ENCODE measurements at places on chromosomes 6 and 20.

DNA sequence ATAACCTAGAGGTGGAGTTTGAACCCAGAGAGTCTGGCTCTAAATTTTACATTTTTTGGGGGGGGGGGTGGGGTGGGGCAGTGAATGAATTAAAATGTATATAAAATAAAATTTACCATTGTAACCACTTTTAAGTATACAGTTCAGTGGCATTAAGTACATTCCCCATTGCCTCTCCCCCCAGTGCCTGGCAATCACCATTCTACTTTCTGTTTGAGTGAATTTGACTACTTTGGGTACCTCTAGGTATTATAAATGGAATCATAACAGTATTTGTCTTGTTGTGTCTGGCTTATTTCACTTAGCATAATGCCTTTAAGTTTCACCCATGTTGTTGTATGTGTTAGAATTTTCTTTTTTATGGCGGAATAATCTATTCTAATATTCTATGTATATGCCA, 2.7 kb downstream of the FAM110A start:
- no peak overlapping the region for H3K4me3 ChIP-seq
- no peaks in the 10 kb centered on the region for H3K36me3 ChIP-seq
- no peaks in the 10 kb centered on the region for H3K27me3 ChIP-seq
- H3K27ac ChIP-seq: no peak overlapping the region
- H3K4me1 ChIP-seq: peaks cover 19% of the 10 kb centered on the region
- DNase-seq: no peak

GRCh38 chr6:80454661-80455365, 348.3 kb downstream of the BCKDHB start:
- DNase-seq: no peak
- no peaks in the 10 kb centered on the region for H3K36me3 ChIP-seq

DNA sequence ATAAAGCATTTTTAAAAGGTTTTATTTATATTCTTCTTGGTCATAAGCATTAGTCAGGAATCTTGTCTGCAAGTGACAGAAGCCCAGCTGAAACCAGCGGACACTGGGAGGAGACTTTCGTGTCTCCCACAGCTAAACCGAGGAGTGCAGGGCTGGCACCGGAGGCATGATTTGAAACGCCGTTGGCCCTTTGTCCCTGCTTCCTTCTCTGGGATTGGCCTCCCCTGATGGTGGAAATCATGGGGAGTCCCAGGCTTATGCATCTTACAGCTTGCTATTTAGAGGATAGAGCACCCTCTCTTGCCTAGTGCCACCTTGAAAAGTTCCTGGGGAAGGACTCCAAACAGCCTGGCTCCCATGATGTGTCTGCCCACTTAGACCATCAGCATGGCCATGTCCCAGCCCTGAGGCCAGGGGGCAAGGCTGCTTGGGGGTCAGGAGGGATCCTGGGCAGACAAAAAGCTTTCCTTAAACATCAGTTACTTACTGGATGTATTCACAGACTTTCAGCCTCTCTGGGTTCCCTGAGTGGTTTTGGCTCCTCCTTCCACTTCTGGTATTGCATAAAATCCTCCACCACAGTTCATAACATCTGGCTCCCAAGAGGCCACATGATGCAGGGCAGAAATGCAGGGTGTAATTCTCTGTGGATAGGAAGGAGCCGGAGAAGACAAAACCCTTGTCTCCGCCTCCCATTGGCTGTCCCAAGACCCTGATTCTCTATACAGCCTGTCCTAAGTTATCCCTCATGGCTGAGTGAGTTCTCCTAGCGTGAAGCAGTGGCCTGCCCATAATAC, 49.3 kb upstream of the INSM1 start:
- no peaks in the 10 kb centered on the region for H3K4me1 ChIP-seq
- H3K4me3 ChIP-seq: no peak overlapping the region
- H3K27ac ChIP-seq: no peak overlapping the region

GRCh38 chr6:154329350-154330170, 27.0 kb downstream of the IPCEF1 start:
- H3K36me3 ChIP-seq: no peaks in the 10 kb centered on the region
- no peak for DNase-seq
- H3K27me3 ChIP-seq: no peaks in the 10 kb centered on the region
- H3K27ac ChIP-seq: peak overlapping the region; percentile 31
- H3K4me1 ChIP-seq: peaks cover 4% of the 10 kb centered on the region

DNA sequence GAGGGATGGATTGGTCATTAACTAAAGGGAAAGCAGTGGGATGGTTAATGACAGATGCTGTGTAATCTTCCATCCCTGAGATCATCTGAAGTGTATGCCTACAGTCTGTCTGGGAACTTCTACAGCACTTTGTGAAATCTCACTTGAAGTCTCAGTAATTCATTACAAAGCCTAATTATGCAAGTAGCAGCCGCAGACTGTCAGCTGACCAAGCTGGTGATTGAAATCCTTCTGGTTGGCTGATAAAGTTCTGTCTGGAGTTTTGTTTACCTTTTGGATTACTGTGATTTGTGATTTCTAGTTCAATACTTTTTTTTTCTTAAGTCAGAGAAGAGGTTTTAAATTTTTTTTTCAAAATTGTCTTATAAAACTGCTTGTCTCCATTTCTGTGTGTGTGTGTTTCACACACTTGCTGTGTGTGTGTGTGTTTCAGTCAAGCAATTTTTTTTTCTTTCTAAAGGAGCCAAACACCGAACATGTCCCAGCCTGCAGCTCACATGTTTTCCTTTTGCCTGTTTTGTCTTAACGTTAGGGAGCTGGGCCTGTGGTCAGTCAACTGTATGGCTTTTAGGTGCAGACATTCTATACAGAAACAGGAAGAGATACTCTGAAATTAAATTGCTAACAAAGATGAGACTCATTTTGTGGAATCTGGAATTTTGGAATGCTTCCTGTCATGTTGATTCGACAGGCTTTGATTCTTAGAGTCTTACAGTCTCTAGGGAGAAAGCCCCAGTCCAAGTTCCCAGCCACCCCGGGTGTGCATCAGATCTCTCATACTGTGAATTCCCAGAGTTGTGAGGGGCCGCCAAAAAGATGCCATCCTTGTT, 28.5 kb upstream of the ADGRF4 start:
- no peak for DNase-seq
- H3K27ac ChIP-seq: no peak overlapping the region
- no peak overlapping the region for H3K4me3 ChIP-seq

DNA sequence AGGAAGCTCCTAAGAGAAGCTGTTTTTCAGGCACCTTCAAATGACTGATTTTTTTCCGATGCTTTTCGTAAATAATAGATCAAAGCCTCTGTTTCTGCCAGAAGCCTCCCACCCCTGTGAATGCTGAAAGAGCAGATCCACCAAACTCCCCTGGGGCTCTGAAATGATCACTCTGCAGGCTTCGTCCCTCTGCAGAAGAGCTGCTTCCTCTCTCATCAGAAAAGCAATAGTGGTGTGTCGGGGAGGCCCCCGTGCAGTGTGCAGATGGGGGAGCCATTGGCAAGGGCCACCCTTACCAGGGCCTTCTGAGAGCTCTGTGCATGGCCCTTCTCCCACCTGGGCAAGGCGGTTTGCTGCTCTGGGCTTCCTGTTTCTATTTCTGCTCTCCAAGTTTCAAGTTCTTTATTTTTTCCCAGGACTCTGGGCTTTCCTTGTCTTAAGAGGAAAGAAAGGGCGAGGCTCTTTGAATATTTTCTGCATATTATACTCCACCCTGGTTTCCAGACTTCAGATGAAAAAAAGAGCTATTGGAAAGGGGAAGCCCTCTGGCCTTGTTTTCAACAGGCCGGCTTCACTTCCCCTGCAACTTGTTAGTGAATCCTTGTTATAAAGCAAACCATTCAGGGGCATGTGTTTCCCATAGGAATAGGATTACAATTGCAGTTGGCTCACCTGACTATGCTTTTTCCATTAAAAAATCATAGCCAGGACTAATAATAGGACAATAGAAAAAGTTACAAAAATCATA, 155.2 kb downstream of the TTLL2 start:
- H3K4me1 ChIP-seq: peaks cover 11% of the 10 kb centered on the region
- no peaks in the 10 kb centered on the region for H3K27me3 ChIP-seq
- DNase-seq: no peak
- no peak overlapping the region for H3K27ac ChIP-seq
- H3K4me3 ChIP-seq: no peak overlapping the region

DNA sequence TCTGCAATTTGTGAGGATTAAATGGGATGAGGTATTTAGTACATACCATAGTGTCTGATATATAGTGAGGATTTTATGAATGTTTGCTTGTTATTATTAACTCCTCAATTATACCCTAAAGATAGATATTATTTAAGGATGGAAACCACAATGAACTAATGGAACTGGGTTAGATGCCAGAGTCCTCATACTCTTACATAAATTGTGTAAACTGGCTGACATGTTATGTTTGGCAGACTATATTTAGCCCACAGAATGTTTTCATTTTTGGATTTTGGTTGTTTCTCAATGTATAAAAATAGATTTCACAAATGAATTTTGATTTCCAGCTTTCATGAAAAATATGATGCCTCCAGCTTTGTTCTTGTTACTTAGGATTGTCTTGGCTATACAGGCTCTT, 37.6 kb downstream of the HTR1B start:
- H3K27ac ChIP-seq: no peak overlapping the region
- H3K4me1 ChIP-seq: no peaks in the 10 kb centered on the region
- H3K4me3 ChIP-seq: no peak overlapping the region
- no peak for DNase-seq

DNA sequence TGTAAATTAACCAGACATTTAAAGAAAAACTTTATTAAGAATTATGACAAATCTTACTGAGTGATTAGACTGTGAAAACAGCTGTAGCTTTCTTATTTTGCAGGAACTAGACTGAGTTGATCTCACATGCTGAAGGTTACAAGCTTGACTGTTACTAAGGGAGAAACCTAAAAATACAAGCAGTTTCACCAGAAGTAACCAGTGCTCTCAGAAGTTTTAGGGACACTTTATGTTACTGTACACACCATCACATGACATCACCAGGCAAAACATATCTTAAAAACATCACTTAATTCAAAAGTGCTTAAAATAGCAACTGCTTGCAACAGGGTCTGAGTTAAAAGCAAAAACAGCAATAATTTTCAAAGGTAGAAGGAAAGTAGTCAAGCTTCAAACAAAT, 5.4 kb downstream of the FBXO30 start:
- no peak for DNase-seq
- H3K4me1 ChIP-seq: peaks cover 17% of the 10 kb centered on the region
- H3K4me3 ChIP-seq: no peak overlapping the region

- no peaks in the 10 kb centered on the region for H3K36me3 ChIP-seq
- DNase-seq: no peak
- H3K27ac ChIP-seq: no peak overlapping the region
These were observed 396.4 kb downstream of the BCKDHB start for GRCh38 chr6:80502871-80503270.

GRCh38 chr6:16058929-16059345, 69.9 kb upstream of the MYLIP start:
- no peak overlapping the region for H3K4me3 ChIP-seq
- H3K27ac ChIP-seq: no peak overlapping the region
- no peaks in the 10 kb centered on the region for H3K27me3 ChIP-seq

GRCh38 chr20:12838261-12838866, 170.4 kb upstream of the SPTLC3 start:
- no peak for DNase-seq
- no peaks in the 10 kb centered on the region for H3K4me1 ChIP-seq
- no peak overlapping the region for H3K27ac ChIP-seq
- H3K36me3 ChIP-seq: no peaks in the 10 kb centered on the region
- H3K4me3 ChIP-seq: no peak overlapping the region

DNA sequence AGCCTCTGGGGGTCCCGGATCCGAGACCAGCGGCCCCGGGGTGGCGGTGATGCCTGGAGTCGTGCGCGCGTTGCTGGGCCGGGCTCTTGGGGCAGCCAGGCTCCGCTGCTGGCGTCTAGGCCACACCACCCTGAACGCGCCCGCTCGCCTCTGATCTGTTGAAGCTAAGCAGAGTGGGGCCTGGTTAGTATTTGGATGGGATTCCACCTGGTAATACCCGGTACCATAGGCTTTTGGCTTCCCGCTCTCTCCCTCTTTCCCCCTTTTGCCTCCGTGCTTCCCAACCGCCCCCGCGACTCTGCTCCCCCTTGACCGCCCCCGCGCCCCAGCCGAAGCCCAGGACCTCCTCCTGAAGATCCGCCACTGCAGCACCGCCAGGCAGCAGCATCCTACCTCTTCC, 1383.5 kb upstream of the DEFB115 start:
- no peak overlapping the region for H3K4me3 ChIP-seq

GRCh38 chr20:60725311-60725906, 526.7 kb upstream of the CDH4 start:
- H3K4me3 ChIP-seq: no peak overlapping the region
- DNase-seq: no peak
- no peaks in the 10 kb centered on the region for H3K27me3 ChIP-seq
- no peaks in the 10 kb centered on the region for H3K36me3 ChIP-seq
- H3K27ac ChIP-seq: no peak overlapping the region

- H3K36me3 ChIP-seq: no peaks in the 10 kb centered on the region
- no peaks in the 10 kb centered on the region for H3K4me1 ChIP-seq
- no peak overlapping the region for H3K27ac ChIP-seq
- DNase-seq: no peak
- H3K4me3 ChIP-seq: no peak overlapping the region
These were observed 37.7 kb downstream of the FOXO3 start for GRCh38 chr6:108598305-108598863.

- no peak overlapping the region for H3K27ac ChIP-seq
- no peak for DNase-seq
- no peaks in the 10 kb centered on the region for H3K27me3 ChIP-seq
- H3K4me3 ChIP-seq: no peak overlapping the region
These were observed 242.7 kb downstream of the CLIC5 start for GRCh38 chr6:45772886-45773495.

DNA sequence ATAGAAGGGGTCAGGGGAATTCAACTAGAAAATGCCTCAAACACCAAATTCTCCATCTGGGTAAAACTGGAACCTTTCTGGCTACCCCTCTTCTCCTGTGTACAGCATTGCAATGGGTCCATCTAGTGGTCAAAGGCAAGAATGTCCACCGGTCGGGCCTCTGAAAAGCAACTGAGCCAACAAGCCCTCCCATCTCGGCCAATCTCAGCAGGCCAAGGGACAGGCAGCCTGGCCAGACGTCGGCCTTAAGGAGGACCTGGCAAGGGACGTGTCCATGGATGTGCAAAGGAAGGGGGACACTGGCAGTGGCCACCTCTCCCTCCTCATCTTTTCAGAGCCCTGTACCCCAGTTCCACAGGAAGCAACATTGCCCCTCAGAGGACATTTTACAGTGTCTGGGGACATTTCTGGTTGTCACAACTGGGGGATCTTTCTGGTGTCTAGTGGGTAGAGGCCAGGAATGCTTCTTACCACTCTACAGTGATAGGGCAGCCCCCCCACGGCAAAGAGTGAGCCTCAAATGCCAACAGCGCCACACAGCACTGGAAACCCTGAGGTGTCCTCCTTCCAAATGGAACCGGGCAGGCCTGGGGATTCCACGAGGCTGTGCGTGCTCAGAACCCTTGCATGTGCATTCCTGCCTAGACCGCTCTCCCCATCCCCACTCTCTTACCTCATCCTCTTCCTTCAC, 99.8 kb upstream of the FOXA2 start:
- peak; percentile 53 for DNase-seq
- H3K36me3 ChIP-seq: no peaks in the 10 kb centered on the region
- no peaks in the 10 kb centered on the region for H3K4me1 ChIP-seq
- no peak overlapping the region for H3K27ac ChIP-seq
- no peaks in the 10 kb centered on the region for H3K27me3 ChIP-seq
